Nucleus accumbens (tissue), 56 donors: ENCODE measurements at places on chromosomes 2 and 18.
A peak's percentile ranks its signal among the peaks of the same experiment; 100 is the strongest.

- DNase-seq: no peak
Measured at GRCh38 chr2:58571181-58571852, 330.2 kb upstream of the FANCL start.

GRCh38 chr2:203062126-203062525 is 47.5 kb downstream of the NBEAL1 start:
- DNase-seq: no peak

DNA sequence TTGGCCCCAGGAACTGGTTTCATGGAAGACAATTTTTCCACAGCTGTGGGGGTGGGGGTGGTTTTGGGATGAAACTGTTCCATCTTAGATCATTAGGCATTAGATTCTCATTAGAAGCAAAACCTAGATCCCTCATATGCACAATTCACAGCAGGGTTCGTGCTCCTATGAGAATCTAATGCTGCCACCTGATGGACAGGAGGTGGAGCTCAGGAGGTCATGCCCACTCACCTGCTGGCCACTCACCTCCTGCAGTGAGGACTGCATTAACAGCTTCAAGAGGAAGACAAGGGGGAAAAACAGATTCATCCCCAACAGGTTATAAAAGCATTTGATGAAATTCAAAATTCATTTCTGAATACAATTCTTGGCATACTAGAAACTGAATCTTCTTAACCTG is 38.5 kb downstream of the THAP4 start:
- no peak for DNase-seq

DNA sequence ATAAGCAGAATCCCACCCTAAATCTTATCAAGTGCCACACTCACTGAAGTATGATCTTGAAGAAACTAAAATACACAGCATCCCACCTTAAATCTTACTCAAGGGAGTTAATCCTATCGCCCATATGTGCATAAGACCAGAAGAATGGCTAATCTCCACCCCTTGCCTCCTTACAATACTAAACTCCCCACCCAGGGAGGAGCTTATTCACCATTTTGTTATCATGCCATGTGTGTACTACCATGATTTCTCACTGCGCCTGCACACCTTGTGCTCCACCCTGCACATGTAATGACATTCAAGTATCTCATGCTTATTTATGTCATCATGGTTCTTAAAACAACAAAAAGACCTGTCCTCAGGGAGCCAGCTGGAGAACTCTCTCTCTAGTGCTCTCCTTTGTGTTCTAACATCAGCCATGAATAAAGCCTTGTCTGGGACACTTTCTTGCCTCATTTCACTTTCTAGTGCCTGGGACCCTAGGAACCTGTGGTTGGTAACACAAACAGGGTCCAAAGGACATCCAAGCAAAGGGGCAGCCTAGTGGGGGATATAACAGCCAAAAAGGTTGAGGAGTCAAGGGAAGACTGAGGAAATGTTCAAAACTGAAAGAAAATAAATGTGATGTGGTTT is 87.4 kb downstream of the SLC66A3 start:
- no peak for DNase-seq

GRCh38 chr2:102848366-102848839 is 86.6 kb downstream of the TMEM182 start:
- DNase-seq: peak; percentile 85

GRCh38 chr2:11012131-11012693 is 100.5 kb downstream of the KCNF1 start:
- no peak for DNase-seq

GRCh38 chr2:55176094-55176415 is 56.0 kb downstream of the CLHC1 start:
- DNase-seq: no peak

DNA sequence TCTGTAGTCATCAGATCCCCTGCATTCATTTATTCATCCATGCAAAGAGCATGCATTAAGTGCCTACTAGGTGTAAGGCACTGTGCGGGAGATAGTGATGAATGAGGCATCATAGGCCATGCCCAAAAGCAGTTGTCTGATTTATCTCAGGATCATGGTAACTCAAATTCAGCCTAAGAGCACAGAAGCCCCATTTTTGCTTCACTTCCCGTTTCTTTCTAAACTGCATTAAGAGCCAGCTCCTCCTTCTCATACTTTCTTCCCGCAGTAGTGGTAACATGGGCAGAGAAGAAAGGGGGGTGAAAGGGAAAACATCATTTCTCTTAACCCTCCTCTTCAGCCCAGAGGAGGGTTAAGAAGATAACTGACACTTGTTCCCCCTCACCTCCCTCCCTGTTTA is 2.9 kb downstream of the GPR45 start:
- DNase-seq: no peak

- DNase-seq: no peak
Measured at GRCh38 chr18:13909141-13909940, 6.0 kb downstream of the MC2R start.

- DNase-seq: no peak
Measured at GRCh38 chr2:199025146-199025545, 432.6 kb downstream of the SATB2 start.

GRCh38 chr2:74041182-74041581 is 56.5 kb downstream of the TET3 start:
- no peak for DNase-seq

DNA sequence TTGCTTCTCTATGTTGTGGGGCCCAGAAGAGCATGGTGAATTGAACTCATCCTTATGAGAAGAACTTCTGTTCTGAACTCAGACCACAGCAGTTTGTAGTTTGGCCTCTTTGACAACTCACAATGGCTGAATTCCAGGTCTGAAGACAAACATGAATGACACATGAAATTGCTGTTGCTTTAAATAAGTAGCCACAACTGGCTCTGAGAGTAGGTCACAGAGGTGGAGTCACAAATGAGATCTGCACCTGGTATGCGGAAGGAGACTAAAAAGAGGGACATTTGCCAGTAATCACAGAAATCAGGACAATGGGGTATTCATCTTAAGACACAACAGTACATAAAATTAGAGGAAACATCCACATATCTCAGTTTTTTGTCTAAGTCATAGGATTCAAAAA is 290.3 kb upstream of the MMADHC start:
- no peak for DNase-seq

DNA sequence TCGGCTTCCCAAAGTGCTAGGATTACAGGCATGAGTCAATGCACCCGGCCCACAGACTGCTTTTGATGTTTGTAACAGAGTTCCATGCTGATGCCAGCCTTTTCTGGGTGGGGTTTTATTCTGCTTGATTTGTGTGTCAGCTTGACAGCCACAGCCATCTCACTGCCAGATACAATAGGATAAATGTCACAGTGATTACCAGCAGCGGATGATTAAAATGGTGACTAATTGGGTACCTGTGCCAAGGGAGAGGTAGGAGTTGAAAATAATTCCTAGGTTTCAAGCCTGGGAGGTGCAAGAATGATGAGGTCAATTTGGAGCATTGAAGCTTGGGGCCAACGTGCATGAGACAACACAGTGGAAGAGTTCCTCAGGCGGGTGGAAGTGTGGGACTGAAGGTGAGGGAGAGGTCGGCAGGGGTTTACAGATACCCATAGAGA is 39.4 kb downstream of the SH2D6 start:
- DNase-seq: peak; percentile 58

DNA sequence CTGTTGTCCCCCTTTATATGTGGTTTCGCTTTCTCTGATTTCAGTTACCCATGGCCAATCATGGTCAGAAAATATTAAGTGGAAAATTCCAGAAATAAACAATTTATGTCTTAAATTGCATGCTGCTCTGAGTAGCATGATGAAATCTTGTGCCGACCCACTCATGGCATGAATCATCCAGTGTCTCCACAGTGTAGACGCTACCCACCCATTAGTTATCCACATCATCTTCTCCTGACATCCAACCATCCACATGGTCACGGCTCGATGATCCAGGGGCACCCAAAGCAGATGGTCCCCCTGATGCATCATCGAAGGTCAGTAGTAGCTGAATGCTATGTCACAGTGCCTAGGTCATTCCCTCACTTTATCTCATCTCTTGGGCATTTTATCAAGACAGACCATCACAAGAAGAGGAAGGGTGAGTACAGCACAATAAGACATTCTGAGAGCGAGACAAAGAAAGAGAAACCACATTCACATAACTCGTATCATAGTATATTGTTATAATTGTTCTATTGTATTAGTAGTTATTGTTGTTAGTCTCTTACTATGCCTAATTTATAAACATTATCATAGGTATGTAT is 44.1 kb upstream of the ACKR3 start:
- DNase-seq: no peak

- DNase-seq: no peak
Measured at GRCh38 chr2:138879931-138880330, 99.7 kb upstream of the NXPH2 start.

- DNase-seq: no peak
Measured at GRCh38 chr2:83196225-83196624, 1262.9 kb downstream of the SUCLG1 start.

- no peak for DNase-seq
Measured at GRCh38 chr2:226796012-226796839, 3.4 kb downstream of the IRS1 start.

DNA sequence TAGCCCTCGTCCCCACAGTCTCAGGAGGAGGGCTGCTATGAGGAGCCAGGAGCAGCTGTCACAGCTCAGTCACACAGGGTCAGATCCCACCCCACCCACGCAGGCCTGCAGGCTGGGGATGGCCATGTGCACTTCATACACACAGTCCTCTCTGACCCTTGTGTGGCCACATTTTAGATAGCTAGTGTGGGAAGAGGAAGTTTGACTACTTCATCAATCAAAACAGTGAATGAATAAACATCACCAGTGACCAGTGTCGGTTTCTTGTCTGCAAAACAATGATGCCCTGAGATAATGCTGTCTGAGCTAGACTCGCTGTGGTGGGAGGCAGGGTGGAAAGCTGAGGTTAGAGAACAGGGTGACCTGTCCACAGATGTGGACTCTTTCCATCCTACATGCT is 107.1 kb downstream of the PIEZO2 start:
- DNase-seq: no peak

DNA sequence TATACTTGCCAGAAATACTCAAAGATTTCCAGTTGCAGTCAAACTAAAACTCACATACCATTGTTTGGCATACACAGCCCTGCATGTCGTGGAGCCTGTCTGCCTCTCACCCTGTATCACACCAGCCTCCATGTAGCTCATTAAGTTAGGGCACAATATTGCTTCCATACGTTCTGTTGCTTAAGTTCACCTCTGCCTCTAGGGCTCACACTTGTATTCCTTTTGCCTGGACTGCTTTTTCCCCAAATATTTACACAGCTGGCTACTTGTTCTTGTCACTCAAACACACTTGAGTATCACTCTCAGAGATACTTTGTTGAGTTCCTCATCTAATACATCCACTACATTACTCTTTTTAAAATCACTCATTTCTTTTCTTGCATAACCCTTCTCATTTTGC is 83.1 kb downstream of the PTH2R start:
- no peak for DNase-seq

GRCh38 chr2:221106241-221106640 is 465.9 kb downstream of the EPHA4 start:
- DNase-seq: no peak

GRCh38 chr2:96342085-96342484 is 6.5 kb downstream of the NCAPH start:
- DNase-seq: no peak

DNA sequence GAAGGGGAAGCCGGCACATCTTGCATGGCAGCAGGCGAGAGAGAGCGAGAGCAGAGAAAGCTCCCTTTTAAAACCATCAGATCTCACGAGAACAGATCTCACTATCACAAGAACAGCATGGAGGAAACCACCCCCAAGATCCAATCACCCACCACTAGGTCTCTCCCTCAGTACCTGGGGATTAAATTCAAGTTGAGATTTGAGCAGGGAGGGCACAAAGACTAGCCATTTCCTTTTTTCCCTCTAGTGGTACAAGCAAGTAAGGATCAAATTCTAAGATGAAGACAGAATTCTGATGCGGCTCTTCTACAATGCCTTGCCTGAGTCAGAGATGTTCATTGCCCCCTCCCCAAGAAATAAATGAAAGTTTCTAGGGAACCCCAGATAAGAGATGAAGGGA is 45.6 kb upstream of the ANKRD44 start:
- no peak for DNase-seq

DNA sequence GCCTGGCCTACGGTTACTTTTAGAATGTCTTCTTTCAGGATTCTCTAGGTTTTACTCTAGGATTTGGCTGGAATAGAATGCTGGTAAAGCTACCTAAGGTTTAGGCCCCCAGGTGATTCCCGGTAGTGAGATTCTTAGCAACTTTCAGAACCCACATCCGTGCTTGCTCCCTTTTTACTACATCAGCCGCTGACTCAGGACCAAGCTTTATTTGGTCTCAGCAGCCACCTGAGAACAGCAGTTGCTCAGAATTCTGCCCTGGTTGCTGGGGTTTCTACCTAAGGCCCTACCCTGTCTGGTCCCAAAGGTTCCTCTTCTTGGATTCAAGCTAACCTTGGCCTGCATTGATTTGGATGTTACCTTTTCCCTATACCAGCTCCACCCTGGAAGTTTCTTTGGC is 36.1 kb upstream of the NDUFV2 start:
- DNase-seq: no peak

DNA sequence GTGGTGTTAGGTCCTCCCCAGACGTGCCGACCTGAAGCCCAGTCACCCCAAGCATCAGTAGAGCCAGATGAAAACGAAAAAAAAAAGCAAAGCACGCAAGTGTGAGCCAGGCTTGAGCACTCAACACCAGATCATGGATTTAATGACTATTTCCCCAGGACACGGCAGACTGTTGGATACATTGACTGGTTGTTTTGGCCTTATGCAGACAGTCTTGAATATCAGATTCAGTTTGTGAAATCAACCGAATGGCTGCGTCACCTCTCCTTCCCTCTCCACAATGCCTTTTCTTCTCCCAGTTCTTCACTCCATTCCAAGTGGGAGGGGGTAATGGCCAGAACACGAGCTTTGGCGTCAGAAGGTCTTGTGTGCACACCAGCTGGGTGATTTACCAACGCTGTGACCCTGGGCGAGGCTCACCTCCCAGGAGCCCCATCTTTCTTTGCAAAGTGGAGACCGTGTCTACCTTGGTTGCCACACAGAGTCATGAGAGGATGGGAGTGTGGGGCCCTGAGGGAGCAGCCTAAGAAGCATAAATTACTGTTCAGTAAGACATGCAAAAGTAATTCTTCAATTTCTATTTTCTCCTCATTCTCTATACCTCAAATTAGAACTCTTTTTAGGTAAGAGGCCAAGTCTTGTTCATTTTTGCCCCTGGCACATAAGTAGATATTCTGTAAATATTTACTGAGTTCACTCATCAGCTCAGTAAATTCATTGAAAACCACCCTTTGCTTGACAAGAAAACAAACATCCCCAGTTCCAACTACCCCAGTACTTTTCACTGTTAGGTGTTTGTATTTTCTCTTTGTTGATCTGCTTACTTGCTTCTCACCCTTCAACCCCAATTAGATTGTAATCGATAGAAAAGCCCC is 181.1 kb upstream of the COPS8 start:
- no peak for DNase-seq

- DNase-seq: no peak
Measured at GRCh38 chr2:240198226-240198625, 57.8 kb upstream of the OTOS start.

- no peak for DNase-seq
Measured at GRCh38 chr2:135965756-135966155, 19.7 kb downstream of the DARS1 start.
